Activated CD8-positive, alpha-beta memory T cell treated with anti-CD3 and anti-CD28 coated beads for 1 hour (primary cell): ENCODE measurements at places on chromosomes 1 and 21.

DNA sequence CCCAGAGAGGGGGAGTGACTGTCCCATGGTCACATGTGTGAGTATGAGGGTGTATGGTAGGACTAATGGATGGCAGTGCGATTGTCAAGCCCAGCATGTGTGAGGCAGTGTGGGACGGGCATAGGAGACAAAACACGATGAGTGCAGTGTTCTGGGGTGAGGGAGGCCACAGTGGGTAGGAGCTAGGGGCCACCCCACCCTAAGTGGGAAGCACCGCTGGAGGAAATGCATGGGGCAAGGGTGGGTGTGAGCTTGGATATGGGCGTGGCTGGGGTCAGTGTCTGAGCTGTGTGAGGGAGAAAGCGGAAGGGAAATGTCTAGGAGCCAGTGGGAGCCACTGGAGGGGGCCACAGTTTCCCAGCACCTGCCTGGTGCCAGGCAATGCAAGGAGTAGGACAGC, 56.5 kb downstream of the FOXO6 start:
- DNase-seq, result no peak

DNA sequence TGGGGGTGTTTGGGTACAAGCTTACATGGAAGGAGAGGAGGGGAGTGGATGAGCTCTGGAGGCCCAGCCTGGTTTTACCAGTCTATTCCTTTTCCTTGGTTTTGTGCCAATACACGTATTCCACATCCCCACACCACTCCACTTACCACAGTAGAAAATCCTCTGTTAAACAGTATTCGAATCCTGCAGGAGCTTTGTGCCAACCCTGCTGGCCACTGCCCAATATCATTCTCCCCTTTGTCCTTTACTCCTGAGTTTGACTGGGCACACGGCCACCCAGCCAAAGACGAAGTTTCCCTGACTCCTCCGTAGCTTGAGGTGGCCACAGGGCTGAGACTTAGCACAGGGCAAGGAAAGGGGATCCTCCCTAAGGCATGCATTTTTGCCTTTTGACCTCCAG, 61.6 kb downstream of the TMCO4 start:
- no peak for DNase-seq

DNA sequence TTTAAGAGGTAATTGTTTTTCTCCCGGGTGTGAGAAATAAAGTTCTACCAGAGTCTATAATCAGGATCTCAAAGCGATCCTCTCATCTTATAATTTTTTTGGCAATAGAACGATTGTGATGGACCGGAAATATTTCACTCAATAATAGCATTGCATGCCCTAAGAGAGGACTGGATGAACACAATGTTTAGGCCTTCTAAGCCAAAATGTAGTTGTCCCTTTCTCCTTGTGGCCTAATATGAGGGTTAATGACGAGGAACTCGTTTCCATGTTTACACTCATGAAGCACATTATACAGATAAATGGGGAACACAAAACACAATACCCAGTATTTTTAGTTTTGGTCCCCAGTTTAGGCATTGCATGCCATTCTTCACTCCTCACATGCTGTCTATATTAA, 5.9 kb downstream of the TBX15 start:
- DNase-seq, result no peak

- no peak for DNase-seq
Observed at GRCh38 chr1:172939475-172939874, 111.3 kb downstream of the TNFSF18 start.

GRCh38 chr21:23936224-23936623, 1671.1 kb downstream of the MRPL39 start:
- no peak for DNase-seq

- no peak for DNase-seq
Observed at GRCh38 chr1:229121845-229122436, 149.0 kb upstream of the RAB4A start.

- DNase-seq, result no peak
Observed at GRCh38 chr1:40676501-40676900, 11.0 kb upstream of the RIMS3 start.

DNA sequence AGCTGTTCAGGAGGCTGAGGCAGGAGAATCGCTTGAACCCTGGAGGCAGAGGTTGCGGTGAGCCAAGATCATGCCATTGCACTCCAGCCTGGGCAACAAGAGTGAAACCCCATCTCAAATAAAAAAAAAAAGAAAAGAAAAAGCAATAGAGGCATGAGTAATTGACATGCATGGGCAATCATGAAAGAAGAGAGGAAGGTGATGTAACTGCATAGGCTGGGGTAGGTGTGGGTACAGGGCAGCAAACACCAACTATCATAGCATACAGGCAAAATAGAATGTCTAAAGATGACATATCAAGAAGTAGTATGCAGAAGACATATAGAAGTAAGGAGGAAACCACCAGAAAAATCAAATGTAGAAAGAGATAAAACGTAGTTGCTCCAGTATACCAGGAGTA, 19.0 kb upstream of the MGST3 start:
- DNase-seq, result no peak

DNA sequence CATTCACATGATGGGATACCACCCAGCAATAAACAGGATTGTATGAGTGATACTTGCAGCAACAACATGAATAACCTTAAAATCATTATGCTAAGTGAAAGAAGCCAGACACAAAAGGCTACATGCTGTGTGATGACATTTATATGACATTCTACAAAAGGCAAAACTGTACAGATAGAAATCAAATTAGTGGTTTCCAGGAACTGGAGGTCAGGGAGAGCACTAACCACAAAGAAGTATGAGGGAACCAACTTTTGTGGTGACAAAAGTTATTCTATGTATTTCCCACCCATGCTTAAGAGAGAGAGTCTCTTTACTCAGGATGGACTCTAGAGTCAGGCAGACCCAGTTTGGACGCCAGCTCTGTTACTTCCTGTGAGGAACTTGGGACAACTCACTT, 364.5 kb upstream of the DAB1 start:
- DNase-seq, result no peak

DNA sequence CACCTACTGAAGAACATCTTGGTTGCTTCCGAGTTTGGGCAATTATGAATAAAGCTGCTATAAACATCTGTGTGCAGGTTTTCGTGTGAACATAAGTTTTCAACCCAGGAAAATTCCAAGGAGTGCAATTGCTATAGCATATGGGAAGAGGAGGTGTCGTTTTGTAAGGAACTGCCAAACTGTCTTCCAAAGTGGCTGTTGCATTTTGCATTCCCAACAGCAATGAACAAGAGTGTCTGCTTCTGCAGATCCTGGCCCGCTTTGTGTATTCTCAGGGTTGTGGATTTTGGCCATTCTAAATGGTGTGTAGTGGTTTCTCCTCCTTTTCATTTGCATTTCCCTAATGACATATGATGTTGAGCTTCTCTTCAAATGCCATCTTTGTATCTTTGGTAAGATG, 23.8 kb downstream of the GNG4 start:
- no peak for DNase-seq

DNA sequence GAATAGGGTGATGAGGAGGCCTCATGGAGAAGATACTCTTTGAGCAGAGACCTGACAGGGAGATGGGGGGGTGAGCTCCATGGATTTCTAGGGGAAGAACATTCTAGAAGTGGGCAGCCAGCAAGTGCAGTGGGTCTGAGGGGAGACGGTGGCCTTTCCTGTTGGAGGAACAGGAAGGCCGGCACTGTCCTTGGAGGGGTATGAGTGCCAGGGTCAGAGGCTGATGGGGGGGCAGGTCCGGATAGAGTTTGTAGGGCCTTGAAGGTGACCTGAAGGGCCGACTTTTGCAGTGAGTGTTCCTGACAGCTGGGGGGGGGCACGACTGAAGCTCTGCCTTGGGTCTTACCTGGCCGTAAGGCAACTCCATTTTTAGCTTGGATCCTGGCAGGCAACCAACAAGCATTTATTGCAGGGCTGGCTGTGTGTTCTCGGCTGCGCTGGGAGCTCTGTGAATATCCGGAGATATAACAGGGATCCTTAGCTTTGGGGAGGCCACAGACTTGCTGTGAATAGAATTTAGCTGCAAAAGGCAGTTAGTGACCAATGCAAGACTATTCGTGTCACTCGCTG, 130.6 kb downstream of the MRPS6 start:
- no peak for DNase-seq

GRCh38 chr1:238861342-238862066, 524.9 kb upstream of the CHRM3 start:
- no peak for DNase-seq

DNA sequence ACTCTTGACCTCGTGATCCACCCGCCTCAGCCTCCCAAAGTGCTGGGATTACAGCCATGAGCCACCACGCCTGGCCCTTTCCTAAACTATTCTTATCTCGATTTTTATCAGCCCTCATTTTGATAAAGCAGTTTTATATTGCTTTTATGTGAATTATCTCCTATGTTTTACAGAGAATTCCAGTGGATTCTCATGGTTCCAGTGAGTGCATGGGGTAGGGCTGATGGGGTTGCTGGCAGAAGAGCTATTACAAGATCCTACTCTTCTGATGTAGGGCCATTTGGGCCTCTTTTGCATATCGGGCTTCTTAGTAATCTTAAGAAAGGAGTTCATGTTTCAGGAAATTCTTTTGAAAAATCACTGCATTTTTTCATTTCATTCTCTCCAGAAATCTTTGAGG, 187.6 kb downstream of the PBX1 start:
- DNase-seq, result no peak

- DNase-seq, result no peak
Observed at GRCh38 chr1:61640531-61641530, 84.1 kb downstream of the TM2D1 start.

DNA sequence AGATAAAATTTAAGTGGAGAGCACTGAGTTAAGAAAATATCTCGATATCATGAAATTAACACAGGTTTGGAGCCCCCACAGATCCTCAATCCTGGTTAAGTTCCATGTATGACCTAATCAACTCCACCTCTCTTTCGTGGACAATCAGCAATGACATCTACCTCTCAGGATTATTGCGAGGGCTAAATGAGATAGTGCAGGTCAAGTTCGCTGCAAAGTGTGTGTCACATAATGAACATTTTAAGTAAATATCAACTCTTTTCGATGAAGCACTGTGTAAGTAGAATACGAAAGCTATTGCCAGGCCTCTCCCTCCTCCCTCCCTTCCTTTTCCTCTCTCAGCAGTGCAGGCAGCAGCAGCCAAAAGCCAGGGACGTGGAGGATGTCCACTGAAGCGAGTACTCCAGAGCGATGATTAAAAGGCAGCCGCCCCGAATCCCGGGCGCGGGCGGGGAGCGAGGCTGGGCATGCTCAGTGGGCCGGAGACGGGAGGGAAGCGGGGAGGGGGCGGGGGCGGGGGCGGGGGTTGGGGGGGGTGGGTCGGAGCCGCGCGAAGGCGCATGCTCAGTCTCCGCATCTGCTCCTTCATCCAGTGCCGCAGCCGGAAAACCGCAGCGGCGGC, at the start of gene CAMSAP2:
TSS of gene CAMSAP2 (plus strand) at position 567 of the 622 bp plus-strand sequence. CDS start 935 bp downstream, outside the sequence.
- DNase-seq, result no peak

- DNase-seq, result no peak
Observed at GRCh38 chr1:87506147-87506546, 177.5 kb downstream of the LMO4 start.

DNA sequence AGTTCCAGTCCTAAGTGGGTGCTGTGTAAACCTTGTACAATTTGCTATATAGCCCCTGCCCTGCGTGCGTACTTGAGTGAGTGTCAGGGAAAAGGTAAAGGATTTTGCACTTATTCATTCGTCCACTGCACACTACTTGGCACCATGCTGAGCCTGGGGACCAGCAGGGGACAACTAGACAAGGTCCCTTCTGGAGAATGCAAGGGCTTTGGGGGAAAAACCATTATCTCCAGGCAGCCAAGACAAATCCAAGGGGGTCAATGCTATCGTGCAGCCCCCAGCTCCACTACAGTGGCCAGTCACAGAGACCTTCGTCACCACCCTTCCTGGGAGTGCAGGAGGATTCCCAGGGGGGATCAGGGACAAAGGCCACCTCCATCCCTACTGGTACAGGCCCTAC, 39.7 kb downstream of the MATN1 start:
- no peak for DNase-seq

- DNase-seq, result no peak
Observed at GRCh38 chr1:214532070-214532469, 19.3 kb downstream of the PTPN14 start.

- DNase-seq, result no peak
Observed at GRCh38 chr1:20325407-20325843, 34.8 kb downstream of the VWA5B1 start.

GRCh38 chr21:15480160-15480559, 249.6 kb upstream of the USP25 start:
- no peak for DNase-seq

GRCh38 chr1:54548389-54549044, 489 bp downstream of the ACOT11 start:
- no peak for DNase-seq

DNA sequence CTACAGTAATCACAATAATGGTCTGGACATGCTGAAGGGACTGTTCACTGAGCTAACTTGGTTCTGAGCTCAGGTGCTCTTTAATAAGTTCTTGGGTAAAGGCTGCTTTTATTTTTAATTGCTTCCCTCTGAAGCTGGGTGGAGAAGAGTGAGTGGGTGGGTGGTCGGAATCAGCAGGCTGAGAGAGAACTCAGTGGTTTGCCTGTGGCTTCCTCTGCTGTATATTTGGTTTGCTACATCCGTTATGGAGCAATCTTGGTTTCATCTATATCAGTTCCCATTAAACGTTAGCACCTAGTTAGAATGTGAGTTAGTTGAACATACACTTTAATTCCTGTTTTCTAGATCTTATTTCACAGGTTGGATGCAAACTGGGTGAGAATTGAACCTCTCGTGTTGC, 23.3 kb downstream of the CNIH4 start:
- no peak for DNase-seq

- no peak for DNase-seq
Observed at GRCh38 chr1:42747125-42747524, 7.1 kb upstream of the CLDN19 start.

GRCh38 chr1:231581859-231582258, 44.7 kb upstream of the DISC1 start:
- DNase-seq, result no peak

DNA sequence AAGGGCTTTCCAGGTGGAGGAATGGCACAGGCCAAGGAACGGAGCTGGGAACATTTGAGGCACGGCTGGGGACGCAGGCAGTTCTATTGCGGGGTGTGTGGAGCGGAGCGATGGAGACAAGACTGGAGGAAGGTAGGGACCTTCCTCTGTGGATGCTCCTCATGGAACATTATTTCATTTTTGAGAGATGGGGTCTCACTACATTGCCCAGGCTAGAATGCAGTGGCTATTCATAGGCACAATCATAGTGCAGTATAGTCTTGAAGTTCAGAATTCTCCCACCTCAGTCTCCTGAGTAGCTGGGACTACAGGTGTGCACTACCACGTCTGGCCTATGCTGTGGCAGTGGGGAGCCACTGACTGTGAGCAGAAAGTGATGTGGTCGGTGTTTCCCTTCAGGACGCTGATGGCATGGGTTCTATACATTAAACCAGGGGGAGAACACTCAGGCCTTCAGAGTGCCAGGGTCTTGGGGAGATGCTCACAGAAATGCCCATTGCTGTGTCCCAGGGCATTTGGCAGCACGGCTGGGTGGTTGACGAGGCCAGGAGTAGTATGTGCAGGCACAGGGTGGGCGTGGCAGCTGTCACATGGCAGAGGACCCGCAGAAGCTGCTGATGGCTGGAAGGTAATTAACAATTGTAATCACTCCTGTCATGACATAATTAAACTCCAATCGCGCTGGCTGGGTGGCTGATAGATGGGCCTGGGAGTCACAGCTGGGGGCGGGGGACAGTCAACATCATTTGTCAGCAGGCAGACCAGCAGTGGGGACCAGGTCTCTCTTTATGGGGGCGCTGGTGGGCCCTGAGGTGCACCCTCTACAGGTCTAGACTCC, 40.8 kb upstream of the ACOT11 start:
- DNase-seq, result no peak
